Left colon (tissue), 2 donors: ENCODE measurements at places on chromosomes 6 and 20. TPM values are rescaled to one million over a fixed set of nuclear protein-coding genes. Genes with fewer than 3 reads are reported as not detected.

The HAO1 gene
- not detected for total RNA-seq

The HLA-DQB2 gene
- 0.95 TPM for total RNA-seq

The PET117 gene
- 14.8 TPM for total RNA-seq

The GJA10 gene
- total RNA-seq, result not detected

The HLA-DMB gene
- 4.0 TPM for total RNA-seq

The MOXD1 gene
- 0.79 TPM for total RNA-seq

The HS3ST5 gene
- not detected for total RNA-seq

The CTCFL gene
- total RNA-seq, result not detected

The LKAAEAR1 gene
- not detected for total RNA-seq

The TNFRSF21 gene
- 67.7 TPM for total RNA-seq

The PKIB gene
- 140 TPM for total RNA-seq

The FUT9 gene
- total RNA-seq, result not detected

The MAS1L gene
- total RNA-seq, result not detected

DNA sequence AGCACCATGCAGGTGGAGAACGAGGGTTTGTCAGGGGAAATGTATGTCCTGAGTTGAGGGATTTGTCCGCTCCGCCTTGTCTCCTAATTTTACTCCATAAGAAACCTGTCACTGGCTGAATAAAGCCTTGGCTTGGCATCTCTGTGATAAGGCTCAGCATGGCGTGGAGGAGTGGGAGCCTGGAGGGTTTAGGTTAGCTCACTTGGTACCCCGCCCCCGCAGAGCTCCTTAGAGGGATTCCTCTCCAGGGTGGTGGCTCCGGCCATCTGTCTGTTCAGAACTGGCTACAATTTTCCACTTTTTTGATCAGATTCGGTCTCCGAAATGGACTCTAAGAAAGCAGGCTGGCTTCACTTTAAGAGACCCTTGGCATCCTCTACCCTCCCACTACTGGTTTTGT is 192.2 kb upstream of the SYNDIG1 start:
- DNase-seq, result no peak

GRCh38 chr6:110013386-110013785 is 35.3 kb downstream of the GPR6 start:
- no peak for DNase-seq

DNA sequence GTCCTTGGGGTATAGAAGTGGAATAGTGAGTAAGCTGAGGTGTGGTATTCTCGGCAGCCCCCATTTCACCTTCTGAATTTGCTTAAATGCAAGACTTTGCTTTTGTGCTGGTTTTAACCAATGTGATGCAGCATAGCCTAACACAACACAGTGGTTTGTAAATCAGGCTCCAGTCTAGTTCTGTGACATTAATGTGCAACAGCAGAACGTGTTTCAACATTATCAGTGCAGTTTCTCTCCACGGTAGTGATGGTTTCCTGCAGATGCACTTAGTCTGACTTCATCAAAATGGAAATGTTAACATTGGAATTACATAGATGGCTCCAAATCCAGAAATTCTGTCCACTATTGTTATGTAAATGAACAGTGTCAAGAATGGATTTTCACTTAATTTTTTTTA is 139.5 kb downstream of the ZFAND3 start:
- DNase-seq, result no peak

GRCh38 chr6:90859612-90860011 is 272.7 kb upstream of the MAP3K7 start:
- no peak for DNase-seq

GRCh38 chr6:30071081-30071818 is 4.3 kb downstream of the PPP1R11 start:
- no peak for DNase-seq

- no peak for DNase-seq
These were observed 10.0 kb upstream of the FAM110A start for GRCh38 chr20:823574-823902.

GRCh38 chr6:145244349-145245100 is 490.8 kb downstream of the EPM2A start:
- DNase-seq, result no peak

DNA sequence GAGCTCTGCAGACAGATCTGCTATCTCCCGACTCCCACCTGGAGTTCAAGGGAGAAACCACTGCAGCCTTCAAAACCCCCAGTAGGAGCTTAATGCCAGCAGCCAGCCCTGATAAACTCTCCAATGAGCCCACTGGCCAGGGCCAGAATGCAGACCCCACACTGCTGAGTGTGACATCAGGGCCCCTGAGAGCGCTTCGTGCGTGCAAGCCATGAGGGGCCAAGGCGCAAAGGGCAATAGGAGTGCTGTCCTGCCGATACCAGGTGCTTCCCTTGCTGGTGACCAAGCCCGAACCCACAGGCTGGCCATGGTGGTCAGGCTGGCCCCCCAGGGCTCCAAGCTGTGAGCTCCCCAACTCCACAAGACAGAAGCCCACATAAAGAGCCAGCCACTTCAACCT is 33.2 kb upstream of the CST7 start:
- no peak for DNase-seq

DNA sequence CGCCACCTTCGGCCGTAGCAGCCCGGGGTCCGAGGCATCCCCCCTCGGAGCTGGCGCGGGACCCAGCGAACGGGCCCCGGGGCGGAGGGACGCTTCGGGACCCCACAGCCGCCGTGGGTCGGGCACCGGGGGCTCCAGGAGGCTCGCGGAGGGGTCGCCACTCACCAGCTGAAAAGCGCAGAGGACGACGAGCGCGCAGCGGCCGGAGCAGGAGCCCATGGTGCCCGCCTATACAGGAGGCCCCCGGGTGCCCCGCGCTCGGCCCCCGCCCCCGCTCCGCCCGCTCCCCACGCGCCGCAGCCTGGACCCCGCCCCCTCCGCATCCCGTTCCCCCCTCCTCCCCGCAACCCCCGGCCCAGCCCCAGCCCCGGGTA is at the start of gene NKAIN4:
NKAIN4 (minus strand) TSS at position 232 of the 374 bp plus-strand sequence; CDS start at position 219, 13 bp downstream.
- no peak for DNase-seq

GRCh38 chr6:4291453-4292403 is 156.4 kb upstream of the ECI2 start:
- no peak for DNase-seq

- DNase-seq, result no peak
These were observed 120.7 kb upstream of the PMEPA1 start for GRCh38 chr20:57830515-57830895.

DNA sequence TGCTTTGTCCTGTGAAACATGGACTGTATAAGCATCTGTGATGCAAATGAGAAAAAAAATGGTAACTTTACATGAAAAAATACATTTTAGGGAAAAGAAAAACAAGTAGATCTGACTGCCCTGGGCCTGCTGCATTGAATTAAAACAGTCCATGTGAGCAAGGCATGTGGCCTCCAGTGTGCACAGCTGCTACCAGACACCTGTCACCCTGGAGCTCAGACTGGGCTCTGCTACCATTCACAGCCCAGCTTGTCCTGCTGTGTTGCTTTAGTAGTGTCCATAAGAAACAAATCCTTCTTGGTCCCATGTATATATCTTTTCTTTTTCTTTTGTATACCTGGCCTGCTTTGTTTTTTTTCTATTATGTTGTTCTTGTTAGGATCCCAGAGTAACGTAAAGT is 315.9 kb downstream of the NKAIN2 start:
- no peak for DNase-seq

GRCh38 chr20:38242848-38243708 is 17.5 kb downstream of the KIAA1755 start:
- DNase-seq, result no peak

GRCh38 chr20:46056027-46056833 is 27.2 kb downstream of the SLC12A5 start:
- DNase-seq, result no peak

GRCh38 chr20:31608251-31608945 is 3.3 kb downstream of the ID1 start:
- DNase-seq, result peak; percentile 91

- no peak for DNase-seq
These were observed 43.8 kb downstream of the MAP3K4 start for GRCh38 chr6:161035182-161035980.

- no peak for DNase-seq
These were observed 60.1 kb downstream of the RPRD1B start for GRCh38 chr20:38093641-38094077.

GRCh38 chr20:25053255-25054031 is 4.5 kb downstream of the ACSS1 start:
- DNase-seq, result peak; percentile 26

- DNase-seq, result no peak
These were observed 293.8 kb upstream of the RGS17 start for GRCh38 chr6:153424719-153425400.

DNA sequence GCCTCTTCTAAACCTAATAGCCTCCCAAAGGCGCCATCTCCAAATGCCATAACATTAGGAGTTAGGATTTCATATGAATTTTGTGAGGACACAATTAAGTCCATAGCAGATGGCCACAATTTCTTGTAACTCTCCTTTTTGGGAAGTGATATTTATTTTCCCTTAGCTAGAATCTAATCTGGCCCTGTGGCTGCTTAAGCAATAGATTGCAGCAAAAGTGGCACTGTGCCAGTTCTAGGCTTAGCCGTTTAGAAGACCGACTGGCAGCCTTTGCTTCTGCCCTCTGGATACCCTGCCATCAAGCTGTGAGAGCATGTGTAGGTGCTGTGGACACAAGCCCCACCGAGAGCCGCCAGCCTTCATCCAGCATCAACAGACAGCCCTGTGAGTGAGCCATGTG is 15.9 kb upstream of the ADGB start:
- DNase-seq, result no peak

DNA sequence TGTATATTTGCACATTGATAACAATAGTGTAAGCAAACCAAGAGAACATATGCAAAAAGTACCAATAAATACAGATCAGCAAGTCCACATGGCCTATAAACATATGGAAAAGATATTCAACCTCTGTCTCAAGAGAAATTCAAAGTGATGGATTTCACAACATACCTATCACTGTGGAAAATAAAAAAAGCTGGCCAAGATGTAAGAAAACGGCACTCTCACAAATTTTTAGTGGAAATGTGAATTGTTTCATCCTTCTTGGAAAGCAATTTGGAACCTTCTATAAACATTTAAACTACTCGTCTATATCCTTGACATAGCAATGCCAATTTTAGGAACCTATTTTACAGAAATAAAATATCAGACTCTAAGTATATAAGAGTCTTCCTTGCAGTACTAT is 559.8 kb downstream of the QKI start:
- no peak for DNase-seq
